CD4-positive, alpha-beta T cell treated with Interleukin-21 for 1 hour (primary cell): ENCODE measurements at places on chromosomes 1 and 21.
A peak's percentile ranks its signal among the peaks of the same experiment; 100 is the strongest.

DNA sequence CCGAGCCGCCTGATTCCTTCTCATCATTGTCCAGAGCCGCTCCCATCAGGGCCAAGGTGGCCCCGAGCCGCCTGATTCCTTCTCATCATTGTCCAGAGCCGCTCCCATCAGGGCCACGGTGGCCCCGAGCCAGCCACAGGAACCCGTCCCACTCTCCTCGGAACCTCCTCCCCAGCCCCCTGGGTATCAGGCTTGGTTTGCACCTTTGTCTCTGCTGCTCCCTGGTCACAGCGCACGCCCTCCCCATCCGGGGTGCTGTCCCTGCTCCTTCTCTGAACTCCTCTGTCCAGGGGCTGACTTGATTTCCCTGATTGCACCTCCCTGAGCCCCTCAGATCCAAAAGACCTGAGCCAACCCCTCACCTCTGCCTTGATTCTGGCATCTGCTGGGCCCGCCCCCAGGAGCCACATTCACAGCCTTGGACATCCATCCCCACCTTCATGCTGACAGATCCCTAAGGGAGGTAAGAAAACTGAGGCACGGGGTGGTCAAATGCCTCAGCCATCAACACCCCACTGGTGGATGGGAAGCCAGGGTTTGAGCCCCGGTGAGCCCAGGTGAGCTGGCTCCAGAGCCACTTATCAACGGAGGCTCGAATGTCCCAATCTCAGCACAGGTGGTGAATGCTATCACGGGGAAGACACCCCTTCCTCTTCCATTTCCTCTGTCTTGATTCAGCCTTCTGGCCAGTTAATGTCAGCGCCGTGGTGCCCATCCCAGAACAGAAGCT, 25.6 kb upstream of the COL18A1 start:
- no peak for DNase-seq

- DNase-seq = no peak
Measured at GRCh38 chr1:90074137-90074536, 79.2 kb downstream of the ZNF326 start.

- DNase-seq = peak; percentile 18
Measured at GRCh38 chr1:10387677-10388386, 11.0 kb upstream of the PGD start.

- no peak for DNase-seq
Measured at GRCh38 chr1:32311709-32312393, 20.0 kb downstream of the HDAC1 start.

DNA sequence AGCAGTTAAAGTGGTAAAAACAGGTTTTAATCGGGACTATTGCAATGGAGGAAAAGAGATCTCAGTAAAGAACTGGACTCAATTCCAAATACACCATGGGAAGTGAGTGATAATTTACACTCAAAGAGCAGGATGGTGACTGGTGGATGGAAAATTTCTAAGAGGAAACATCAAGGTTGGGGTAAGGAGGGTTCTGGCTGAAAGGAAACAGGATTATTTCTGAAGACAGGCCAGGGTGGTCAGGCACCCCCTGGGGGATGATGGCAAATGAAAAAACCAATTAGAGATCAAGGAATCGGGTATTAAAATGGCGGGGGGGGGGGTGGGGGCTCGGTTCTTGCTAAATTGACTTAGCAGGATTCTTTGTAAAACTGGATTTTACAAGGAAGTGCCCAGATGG, 12.3 kb upstream of the HSD11B1 start:
- DNase-seq = no peak

DNA sequence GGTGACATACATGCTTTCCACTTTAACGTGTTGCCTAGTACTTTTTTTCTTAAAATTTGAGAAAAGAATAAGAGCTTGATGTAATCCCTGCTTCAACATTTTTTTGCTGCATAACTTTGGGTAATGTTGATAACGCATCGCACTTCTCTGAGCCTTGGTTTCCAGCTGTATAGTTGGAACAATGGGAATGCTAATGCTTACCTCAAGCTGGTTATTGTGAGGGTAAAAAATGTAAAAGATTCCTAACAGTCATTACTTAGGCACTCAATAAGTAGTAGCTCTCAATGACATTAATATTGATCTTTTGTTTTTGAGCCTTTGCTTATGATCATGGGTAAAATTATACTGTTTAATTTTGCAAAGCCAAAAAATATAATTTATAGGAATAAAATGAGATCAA, 683.3 kb upstream of the CXADR start:
- DNase-seq = no peak

GRCh38 chr21:34801519-34802132, 132.8 kb downstream of the CLIC6 start:
- DNase-seq = peak; percentile 40

GRCh38 chr1:224106568-224107281, 7.2 kb upstream of the FBXO28 start:
- peak; percentile 16 for DNase-seq

DNA sequence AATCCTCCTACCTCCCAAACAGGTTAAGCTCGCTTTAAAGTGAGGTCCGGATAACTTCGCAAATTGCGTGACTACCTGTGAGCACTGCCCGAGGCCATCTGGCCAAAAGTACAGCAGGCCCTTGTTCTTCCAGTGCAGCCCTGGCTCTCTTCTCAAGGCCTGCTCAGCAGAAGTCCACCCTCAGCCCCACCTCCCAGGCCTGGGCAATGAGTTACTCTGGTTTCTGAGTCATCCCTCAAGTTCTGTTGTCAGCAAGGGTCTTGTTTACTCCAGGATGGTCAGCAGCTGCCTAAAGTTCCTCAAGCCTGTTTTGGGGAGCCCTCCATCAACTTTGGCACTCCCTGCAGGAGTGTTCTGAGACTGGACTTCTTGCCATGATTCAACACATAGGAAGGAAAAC, 101.7 kb downstream of the BCAR3 start:
- no peak for DNase-seq

DNA sequence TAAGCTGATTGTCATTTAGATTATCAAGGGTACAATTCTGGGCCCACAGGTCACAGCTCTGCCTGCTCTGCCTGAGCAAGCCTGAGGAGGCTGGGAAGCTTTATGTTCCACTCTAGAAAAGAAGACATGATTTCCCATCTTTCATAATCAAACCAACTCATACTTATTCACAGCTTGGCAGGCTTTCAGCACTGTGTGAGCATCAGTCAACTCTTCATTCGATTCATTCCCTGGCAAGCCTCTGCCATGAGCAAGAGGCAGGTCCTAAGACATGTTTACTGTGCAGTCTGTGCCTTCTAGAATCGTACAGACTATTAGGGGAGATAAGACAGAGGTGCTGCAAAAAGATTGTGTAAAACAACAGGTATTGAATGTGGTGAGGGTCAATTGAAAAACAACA, 24.5 kb upstream of the KIRREL1 start:
- DNase-seq = no peak

DNA sequence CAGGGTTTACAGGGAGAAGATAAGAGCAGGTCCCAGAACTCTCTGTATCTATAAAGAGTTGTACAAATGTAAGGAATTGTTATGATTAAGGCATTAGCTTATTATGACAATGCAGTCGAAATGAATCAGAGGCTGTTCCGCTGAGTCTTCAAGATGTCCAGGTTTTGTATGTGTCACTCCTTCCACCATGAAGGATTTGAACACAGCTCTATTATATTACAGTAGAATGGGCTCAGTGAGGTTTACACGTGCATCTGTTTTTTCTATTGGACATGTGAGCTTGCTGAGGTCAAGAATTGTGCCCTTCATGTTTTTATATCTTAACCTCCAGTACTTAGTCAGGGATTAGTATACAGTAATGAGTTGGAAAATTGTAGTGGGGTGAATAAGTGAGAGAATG, 86.3 kb downstream of the MPZL1 start:
- no peak for DNase-seq

DNA sequence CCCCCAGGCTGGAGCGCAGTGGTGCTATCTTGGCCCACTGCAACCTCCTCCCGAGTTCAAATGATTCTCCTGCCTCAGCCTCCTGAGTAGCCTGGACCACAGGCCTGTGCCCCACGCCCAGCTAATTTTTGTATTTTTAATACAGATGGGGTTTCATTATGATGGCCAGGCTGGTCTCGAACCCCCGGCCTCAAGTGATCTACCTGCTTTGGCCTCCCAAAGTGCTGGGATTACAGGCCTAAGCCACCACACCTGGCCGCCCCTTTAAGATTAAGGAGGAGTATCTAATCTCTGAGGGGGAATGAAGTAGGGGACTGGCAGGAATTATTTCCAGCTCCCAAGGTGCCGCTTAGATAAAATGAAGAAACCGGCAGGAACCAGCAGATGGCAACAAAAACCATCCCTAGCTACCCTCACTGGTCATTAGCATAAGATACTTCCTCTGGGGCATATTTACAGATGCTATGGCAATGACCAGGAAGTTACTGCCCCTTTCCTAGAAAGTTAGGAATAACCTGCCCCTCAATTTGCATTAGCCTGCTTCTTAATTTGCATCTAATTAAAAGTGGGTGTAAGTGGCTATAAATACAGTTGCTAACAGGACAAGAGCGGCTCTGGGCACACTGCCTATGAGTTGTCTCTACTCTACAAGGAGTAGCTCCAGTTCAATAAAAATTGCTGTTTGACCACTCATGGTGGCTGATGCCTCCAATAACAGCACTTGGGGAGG, 7.1 kb upstream of the NSUN4 start:
- DNase-seq = no peak

DNA sequence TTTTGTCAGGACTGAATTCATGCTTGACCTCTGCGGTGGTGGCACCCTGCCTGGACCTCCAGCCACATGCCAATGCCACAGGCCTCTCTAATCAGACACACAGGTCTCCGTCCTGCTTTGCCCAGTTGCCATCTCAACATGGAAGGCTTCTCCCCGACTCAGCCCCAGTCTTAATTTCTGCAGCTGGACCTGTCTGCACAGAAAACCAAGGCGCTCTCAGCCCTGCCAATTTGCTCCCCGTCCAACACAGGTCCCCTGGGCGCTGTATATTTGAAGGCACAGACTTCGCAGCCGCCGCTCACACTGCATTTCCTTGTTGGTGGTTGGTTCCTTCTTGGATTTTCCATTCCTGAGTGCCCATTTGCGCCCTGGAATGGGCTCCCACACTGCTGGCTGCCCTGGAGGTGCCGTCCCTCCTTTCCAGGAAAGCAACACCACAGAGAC, 28.0 kb upstream of the PLEKHG5 start:
- no peak for DNase-seq

GRCh38 chr1:29967261-29967660, 730.9 kb downstream of the PTPRU start:
- DNase-seq = no peak

DNA sequence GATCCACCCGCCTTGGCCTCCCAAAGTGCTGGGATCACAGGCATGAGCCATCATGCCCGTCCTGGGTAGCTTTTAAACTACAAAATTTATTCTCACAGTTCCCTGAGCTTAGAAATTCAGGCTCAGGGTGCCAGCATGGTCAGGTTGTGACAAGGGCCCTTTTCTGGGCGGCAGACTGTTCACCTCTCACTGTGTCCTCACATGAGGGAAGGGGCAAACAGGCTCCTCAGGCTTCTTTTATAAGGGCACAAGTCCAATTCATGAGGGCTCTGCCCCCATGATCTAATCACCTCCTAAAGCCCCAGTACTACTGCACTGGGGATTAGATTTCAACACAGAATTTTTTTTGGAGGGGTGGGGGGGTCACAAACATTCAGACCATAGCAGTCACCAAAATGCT, 36.8 kb downstream of the GNG4 start:
- DNase-seq = no peak

DNA sequence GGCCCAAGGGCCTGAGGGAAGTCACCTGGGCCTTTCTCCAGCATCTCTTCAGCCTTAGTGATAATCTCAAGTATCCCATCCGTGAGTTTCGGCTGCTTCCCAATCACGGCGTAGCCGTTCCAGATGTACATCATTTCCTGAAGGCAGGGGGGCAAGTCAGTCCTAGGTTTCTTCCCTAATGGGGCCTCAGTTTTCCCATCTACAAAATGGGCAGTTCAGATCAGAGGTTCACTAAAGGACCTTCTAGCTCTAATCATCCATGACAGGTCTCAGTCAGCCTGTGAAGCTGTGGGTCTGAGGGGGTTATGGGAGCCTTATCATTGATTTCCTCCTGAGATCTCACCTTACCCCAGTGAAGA, 39.9 kb downstream of the TTC39A start:
- DNase-seq = no peak

DNA sequence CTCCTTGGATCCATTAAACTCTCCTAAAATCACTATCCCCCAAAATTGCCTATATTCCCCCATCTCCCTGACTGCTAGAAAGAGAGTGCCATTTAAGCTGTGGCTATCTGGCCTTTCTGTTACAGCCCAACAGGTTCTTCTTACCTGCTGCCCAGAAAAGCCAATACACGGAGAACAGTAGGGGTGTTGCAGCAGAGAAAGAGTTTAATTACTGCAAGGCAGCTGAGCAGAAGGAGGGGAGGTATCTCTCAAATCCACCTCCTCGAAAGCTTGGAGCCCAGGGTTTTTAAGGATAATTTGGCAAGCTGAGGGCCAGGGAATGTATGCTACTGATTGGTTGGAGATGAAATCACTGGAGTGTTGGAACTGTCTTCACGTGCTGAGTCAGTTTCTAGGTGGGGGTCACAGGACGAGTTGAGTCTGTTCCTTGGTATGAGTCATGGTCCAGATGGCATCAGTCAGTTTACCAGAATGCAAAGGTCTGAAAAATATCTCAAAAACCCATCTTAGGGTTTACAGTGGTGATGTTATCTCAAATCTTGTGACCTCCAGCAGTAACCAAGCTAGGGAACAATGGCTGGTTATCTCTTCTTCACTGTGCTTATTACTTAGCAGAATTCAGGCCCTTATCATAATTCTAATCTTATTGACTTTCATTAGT, 89.8 kb downstream of the SMYD3 start:
- no peak for DNase-seq

DNA sequence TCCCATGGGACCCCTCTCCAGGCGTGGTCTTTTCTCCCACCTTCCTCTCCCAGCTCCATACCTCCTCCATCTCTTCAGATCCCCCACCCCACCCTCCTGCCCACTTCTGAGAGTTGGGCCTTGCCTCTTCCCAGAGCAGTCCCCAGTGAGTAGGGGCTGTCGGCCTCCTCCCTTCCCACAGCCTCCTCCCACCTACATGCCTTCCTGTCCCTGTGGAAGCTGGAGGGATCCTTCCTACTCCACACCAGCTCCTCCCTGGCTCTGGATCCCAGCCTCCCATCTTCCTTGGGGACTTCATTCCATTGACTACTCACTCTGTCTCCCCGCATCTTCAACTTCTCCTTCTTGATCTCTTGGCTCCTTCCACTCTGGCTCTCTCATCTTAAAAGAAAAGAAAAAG, 24.9 kb downstream of the KCNQ4 start:
- DNase-seq = no peak

- DNase-seq = no peak
Measured at GRCh38 chr1:224438989-224439388, 4.4 kb upstream of the WDR26 start.

DNA sequence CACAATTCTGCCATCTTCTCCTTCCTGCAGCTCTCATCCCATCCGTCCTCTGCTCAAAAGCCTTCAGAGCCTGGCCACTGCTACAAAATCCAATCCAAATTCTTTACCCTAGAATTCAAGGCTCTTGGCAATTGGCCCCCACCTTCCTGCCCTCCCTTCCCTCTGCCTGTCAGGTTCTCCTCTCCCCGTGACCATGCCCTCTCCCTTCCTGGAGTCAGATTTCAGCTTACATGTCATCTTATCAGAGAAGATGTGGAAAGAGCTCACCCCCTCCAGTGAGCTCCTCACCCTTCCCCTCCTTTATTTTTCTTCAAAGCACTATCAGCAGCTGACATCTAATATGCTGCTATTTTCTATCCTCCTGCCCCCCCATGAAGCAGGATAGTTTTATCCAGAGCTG, 86.9 kb downstream of the GRIK3 start:
- DNase-seq = no peak

- no peak for DNase-seq
Measured at GRCh38 chr1:66250478-66250877, 283.5 kb upstream of the SGIP1 start.

- peak; percentile 38 for DNase-seq
Measured at GRCh38 chr1:27366411-27367159, at the start of gene MAP3K6. MAP3K6 (minus strand) TSS chr1:27366961; CDS start chr1:27366597, 364 bp downstream.
